Hematopoietic multipotent progenitor cell treated with erythropoietin and hydrocortisone succinate and interleukin-3 and kit ligand, for 8 days (in vitro differentiated cells): ENCODE measurements at places on chromosomes 3 and 15.
A peak's percentile ranks its signal among the peaks of the same experiment; 100 is the strongest.

GRCh38 chr15:62068071-62068809, 1.5 kb downstream of the C2CD4A start:
- no peak for DNase-seq

- peak; percentile 81 for DNase-seq
Observed at GRCh38 chr3:53236112-53236841, 19.5 kb downstream of the TKT start.

- no peak for DNase-seq
Observed at GRCh38 chr3:12964711-12965612, 108.3 kb downstream of the IQSEC1 start.

GRCh38 chr15:89863918-89864317, 29.9 kb downstream of the AP3S2 start:
- DNase-seq: no peak

- no peak for DNase-seq
Observed at GRCh38 chr3:23304424-23304823, 101.3 kb downstream of the UBE2E2 start.

GRCh38 chr3:137071104-137071503, 113.3 kb downstream of the IL20RB start:
- DNase-seq: no peak

DNA sequence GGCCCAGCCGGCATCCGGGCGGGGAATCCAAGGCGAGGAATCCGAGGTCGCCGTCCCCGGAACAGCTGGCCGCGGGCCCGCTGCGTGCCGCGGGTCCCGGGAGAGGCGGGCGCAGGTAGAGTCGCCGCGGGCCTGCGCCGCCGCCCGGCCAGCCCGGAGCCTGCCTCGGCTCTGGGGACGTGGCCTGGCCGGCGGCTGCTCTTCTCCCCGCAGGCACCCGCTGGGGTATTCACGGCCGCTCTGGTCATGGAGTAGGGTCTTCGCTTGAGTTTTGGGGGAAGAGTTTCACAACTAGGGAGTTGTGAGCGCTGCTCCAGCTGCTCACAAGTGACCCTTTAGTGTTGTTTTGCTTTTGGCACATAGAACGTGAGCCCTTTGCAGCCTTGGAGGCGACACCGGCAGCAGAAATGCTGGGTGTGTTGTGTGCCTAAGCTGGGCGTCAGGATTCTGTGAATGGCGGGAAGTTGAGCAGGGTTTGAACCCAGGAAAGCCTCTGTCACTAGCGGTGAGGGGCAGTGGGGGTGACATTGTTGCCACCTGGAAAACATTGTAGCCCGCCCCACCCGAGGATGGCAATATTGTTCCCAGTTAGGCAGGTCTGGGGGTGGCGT, 4.0 kb downstream of the TRIM71 start:
- DNase-seq: no peak

DNA sequence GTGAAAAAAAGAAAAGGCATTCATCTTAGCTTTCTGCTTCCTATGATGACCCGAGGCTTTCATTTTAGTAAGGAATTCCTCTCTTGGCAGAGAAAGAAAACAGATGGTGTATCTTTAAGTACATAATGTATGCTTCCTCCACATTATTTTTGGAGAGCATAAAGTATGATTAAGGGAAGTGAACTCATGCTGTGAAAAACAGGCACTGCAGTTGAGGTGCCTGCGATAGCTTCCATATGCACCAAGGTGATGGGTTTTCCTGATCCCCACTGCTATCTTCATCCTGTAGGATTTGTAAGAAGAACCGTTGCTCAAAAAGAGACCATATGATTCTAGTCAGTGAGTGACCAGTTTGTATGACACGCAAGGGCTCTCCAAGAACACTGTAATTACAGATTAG, 411.5 kb upstream of the MCTP2 start:
- DNase-seq: no peak

GRCh38 chr3:156838035-156838434, 11.9 kb downstream of the LEKR1 start:
- no peak for DNase-seq

DNA sequence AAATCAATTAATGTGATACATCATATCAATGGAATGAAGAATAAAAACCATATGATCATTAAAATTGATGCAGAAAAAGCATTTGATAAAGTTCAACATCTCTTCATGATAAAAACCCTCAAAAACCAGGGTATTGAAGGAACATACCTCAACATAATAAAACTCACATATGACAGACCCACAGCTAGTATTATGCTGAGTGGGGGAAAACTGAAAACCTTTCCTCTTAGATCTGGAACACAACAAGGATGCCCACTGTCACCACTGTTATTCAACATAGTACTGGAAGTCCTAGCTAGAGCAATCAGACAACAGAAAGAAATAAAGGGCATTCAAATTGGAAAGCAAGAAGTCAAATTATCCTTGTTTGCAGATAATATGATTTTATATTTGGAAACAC, 30.5 kb downstream of the CCK start:
- no peak for DNase-seq

DNA sequence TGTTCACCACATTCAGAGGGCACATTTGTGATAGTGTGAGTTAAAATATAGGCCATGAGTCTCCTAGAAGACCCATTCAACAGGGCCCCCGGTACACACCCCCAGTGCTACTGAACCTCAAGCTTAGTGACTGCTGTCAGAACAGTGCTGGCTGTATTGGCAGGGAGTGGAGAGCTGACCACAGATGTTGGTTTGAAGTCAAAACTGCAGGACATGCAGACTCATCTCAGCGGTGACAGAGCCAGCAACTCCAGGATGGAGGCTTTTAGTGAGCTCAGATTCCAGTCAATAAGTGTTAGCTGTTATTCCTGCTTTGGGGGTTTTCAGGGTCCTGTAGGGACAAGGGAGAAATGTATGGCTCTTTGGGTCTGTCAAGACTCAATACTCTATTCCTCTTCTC, 29.1 kb downstream of the PRR20G start:
- DNase-seq: no peak

- no peak for DNase-seq
Observed at GRCh38 chr3:2714834-2715233, 395.3 kb downstream of the IL5RA start.

DNA sequence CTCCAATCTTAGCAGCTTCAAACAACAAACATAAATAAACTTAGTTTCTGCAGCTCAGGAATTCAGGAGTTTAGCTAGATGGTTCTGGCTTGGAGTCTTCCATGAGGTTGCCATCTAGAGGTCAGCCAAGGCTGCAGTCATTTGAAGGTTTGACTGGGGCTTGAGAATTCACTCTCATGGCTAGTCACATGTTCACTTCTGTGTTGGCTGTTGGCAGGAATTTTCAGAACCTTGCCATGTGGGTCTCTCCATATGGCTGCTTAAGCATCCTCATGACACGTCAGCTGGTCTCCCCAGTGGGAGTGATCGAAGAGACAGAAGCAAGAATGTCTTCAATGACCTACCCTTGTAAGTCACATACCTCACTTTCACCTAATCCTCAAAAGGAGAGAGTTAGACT, 269.2 kb upstream of the CNTN3 start:
- no peak for DNase-seq

GRCh38 chr3:196398782-196399181, 33.4 kb downstream of the UBXN7 start:
- DNase-seq: no peak

GRCh38 chr3:122000936-122001605, 21.0 kb downstream of the ILDR1 start:
- DNase-seq: no peak

DNA sequence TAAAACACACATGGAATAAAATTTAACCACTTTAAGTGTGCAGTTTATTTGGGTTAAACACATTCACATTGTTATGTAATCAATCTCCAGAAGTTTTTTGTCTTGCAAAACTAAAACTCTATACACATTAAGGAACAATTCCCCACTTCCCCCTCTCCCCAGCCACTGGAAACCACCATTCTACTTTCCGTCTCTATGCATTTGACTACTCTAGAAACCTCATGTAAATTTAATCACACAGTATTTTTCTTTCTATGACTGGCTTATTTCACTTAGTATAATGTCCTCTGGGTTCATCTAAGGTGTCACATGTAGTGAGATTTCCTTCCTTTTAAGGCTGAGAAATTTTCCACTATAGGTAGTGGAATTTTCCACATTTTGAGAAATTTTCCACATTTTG, 568.7 kb upstream of the UBE2E2 start:
- no peak for DNase-seq

DNA sequence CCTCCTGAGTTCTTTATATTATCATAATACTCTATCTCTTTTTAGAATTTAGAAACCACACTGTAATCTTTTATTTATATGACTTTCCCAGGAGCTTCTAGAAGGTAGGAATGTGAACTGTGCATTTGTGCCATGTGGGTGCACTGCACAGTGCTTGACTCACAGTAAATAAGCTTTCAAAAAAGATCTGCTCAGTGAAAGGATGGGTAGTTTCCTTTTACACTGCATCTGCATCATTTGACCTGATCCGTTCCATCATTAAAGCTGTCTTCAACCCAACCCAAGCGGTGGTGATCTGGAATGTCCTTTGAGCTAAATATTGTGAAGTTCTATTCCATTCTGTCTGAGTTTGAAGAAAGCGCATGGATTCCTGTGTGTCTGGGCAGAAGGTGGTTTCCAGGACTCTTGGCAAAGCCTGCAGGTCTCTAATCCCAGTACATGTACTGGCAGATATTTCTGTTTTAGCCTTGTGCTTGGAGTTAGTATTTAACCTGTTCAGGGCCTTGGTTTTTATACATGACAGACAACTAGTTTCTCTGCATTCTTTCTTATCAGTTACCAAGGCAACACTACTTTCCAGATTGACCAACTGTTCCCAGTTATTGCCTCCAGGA, 96.7 kb downstream of the DHX30 start:
- DNase-seq: no peak

GRCh38 chr3:31465999-31466398, 66.7 kb upstream of the STT3B start:
- no peak for DNase-seq

GRCh38 chr3:192894676-192895075, 23.0 kb downstream of the MB21D2 start:
- DNase-seq: no peak

- no peak for DNase-seq
Observed at GRCh38 chr3:48472673-48472922, 26.1 kb downstream of the ATRIP start.

GRCh38 chr15:29568840-29569532, 253.3 kb downstream of the TJP1 start:
- DNase-seq: peak; percentile 34

- no peak for DNase-seq
Observed at GRCh38 chr3:191809326-191809949, 348.5 kb downstream of the PYDC2 start.

DNA sequence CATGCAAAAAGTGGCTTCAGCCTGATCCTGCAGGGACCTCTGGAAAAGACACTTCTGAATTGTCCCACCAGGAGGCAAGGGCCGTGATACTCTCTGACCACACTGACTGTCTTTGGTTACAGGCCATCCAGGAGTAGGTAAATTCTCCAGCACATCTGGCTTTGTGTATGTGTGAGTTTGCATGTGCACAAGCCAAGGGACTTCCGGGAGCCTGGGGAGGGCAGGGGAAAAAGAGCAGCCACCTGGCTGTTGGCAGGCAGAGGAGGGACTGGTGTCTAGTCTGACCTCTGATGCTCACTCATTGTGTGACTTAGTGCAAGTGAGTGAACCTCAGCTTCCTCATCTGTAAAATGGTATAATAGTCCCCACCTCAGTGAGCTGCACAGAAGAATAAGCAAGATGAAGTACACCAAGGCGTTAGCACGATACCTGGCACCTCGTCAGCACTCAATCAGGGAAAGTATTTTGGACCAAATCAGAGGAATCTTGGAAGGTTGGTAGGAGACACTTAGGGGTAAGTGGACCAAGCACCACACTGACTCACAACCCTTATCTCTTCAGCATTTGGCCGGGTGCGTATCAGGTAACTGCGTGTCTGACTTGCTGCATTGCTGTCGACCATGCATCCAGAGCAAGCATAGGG, 19.1 kb downstream of the KLHL6 start:
- no peak for DNase-seq

DNA sequence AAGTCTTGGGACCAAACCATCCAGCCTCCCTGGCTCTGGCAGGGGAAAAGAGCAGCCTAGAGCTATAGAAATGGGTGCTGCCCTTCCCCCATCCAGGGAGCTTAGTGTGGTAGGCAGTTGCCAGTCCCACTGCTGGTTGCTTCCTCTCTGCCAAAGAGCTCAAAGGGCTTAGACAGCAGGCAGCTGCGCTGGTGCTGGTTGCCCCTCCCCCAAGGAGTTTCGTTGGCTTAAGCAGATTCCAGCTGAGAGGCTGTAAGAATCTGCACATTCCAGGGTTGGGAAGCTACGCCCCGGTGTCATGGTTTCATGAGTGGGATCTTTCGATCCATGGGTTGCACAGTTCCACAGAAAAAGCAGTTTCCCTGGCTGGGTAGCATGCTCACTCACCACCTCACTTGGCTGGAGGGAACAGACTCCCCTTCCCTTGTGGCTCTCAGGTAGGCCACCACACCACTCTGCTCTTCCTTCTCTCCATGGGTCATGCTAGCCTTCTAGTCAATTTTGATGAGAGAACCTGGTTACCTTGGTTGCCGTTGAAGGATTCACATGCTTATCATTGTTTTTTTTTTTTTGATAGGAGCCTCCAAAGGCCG, 195.1 kb downstream of the EPHA6 start:
- DNase-seq: no peak

DNA sequence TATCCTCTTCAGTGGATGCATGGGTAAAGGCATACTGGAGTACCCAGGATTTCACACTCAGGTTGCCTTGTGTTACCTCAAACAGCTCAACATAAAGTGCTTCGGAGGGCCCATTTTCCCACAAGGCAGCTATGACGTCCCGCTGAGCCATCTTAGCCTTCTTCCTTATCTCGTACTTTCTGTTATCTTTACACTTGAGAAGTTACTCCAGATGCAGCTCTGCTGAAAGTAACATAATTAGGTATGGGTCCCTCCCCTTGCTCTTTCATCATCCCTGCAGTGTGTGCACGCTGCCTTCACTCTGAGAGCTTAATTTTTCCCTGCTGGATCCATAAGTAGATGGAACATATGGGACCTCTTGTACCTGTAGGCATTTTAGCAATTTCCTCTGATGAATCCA, 410.3 kb downstream of the AGBL1 start:
- DNase-seq: no peak

- peak; percentile 67 for DNase-seq
Observed at GRCh38 chr3:190384309-190384756, 3.6 kb upstream of the CLDN16 start.

- DNase-seq: no peak
Observed at GRCh38 chr3:165746874-165747273, 90.3 kb downstream of the BCHE start.

DNA sequence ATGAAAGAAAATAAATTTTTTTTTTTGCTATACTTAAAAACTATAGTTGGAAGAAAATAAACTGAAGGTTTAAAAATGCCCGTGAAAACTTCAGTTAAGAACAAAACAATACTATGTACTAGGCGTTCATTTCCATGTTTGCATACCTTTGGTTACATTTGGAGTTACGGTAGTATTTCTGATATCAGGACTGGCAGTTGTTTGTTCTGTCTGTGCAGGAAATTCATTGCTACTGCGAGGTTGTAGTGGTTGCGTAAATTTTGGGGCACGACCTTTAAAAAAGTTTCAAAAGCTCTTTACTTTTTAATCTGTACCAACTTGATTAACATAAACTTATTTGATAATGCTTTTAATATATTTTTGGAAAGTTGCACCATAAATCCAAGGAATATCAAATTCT, 47.9 kb downstream of the ST3GAL6 start:
- DNase-seq: no peak
